ENCODE measurements at places on chromosomes 6 and 20.

DNA sequence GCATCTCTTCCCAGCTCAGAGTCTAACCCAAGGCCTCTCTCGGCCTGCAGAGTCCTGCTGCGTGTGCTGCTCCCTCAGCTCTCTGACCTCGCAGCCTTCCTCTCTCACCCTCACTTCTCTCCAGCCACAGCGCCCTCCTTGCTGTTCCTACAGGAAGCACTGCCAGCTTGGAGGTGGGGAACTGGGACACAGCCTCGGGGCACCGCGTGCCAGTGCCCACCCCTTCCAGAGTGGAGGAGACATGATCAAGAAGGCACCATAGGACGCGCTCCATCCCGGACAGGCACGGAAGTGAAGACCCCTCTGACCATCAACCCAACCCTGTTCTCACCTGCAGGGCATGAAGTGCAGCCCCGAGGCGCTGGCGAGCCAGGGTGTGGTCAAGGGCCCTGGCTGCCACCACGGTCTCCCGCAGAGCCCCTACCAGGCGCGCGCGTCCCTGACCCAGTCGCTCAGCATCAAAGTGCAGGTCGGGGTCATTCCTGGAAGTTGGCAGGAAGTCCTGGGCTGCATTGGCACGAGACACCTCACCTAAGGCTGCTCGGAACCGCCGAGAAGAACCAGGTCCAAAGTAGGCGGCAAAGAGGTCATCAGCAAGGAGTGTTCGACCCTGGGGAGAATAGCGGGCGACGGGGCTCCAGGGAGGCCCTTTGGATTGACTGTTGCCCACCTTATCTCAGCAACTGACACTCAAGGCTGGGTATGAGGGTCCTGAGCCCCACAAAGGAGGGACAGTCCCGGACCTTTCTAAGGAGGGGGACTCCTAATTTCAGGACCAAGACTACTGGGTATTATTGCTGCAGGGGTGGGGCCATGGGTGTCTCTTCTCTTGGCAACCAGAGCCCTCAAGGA, 1.3 kb downstream of the VWA7 start:
- DNase-seq = no peak

GRCh38 chr20:22449188-22449973, 135.0 kb downstream of the FOXA2 start:
- no peak for DNase-seq

DNA sequence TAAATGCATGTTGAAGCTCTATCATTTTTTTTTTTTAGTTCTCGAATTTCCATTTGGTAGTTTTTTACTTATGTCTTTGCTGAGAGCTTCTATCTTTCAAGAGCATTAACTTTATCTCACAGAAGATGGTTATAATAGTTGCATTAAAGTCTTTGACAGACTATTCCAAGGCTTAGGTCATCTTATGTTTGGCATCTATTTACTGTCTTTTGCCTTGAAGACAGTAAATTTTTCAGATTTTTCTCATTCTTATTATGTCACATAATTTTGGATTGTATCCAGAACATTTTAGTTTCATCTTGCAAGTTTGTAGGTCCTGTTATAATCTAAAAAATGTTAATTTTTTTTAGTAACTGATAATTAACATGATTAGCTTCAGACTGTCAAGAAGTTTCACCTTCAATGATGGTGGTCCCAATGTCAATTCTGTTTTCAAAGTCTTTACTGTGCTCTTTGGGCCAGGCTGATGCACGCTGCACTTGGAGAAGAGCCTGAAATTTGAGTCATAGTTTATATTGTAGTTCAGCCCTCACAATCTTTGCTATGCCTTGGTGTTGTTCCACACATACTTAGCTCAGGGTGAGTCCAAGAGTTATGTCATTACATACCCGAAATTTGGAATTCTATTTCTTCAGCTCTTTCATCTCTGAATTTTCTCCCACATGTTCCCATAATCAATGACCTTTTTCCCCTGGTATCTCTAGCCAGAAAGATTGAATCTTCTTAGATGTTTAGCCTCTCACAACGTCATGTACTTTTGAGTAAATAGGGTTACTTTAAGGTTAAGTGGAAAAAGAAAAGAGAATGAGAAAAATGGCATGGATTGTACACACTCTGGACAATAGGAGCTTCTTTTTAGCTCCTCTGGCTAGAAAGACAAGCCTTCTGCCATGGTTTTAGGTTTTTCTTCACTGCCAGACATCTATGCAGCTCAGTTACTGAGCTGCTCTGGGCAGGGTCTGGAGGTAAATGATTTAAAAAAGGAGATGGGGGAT, 110.3 kb upstream of the BTBD3 start:
- DNase-seq = no peak

- no peak for DNase-seq
Observed at GRCh38 chr20:12416281-12416680, 498.6 kb downstream of the BTBD3 start.

- no peak for DNase-seq
Observed at GRCh38 chr20:10940941-10941340, 267.1 kb upstream of the JAG1 start.

DNA sequence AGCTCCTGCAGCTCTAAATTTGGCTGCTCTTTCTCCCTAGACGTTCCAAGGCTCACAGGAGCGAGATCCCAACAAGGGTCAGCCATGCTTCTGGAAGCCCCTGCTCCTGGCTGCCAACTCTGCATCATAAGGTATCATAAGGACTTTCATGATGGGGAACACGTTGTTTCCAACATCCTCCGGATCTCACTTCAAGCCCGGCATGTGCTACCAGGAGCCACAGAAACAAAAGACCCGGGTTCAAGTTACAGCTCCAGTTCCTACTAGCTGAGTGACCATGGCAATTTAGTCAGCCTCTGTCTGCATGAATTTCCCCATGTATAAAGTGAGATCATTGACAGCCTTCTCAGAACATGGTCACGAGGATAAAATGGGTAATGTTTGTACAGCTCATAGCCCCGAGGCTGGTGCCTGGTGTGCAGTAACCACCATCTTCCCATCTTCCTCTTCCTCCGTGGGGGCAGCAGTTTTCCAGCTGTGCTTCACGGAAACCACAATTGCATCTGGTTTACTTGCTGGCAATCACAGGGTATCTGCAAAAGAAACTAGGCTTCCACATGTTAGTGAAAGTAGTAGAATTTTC, 209.0 kb upstream of the ECI2 start:
- no peak for DNase-seq

DNA sequence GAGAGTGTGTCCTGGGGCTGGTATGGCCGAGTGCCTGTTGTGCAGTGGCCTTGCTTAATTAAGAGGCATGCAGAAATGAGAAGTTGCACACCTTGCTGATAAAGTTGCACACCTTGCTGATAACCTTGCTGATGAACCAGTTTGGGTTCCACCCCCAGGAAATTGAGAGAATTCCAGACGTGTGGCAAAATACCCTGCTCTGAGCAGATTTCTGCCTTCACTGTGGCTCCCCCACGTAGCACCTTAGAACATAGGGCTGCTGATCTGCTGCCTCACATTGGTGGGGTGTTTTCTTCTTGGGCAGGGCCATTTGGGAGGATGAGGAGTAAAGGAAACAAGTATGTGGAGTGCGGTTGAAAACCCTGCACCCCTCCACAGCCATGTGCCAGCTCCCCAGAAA, 22.5 kb upstream of the ADRM1 start:
- DNase-seq = no peak

DNA sequence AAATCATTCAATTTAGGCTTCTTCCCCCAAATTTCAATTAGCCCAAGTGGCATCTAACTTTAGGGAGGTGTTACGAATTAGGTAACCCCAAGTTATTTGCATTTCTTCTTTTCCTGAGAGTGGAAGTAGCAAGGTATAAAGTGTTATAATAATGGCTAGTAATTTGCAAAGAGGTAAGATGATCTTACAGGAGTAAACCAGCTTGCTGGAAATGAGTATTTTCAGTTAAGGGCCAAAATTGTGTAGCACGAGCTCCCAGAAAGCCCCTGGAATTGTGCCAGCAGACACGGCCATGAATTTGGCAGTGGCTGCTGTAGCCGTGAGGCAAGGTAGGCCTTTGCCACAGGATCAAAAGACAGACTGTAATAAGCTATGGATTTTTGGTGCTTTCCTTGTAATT, 38.0 kb downstream of the CITED2 start:
- no peak for DNase-seq

DNA sequence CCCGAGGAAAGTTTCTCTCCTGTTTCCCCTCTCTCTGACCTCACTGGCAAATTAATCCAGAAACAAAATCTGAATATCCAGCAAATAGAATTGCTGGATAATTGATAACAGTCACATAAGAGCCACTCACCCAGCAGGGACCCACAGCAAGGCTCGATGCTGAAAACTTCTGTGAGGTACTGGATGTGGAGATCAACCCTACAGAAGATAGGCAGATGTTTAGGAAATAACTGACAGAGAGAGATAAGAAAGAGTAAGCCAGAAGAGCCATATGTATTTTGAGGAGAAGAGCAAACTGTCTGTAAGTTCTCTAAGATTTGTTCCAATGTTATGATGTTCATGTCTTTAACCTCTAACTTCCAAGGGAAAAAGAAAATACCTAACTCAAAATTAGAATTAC, 59.7 kb downstream of the PKHD1 start:
- no peak for DNase-seq

DNA sequence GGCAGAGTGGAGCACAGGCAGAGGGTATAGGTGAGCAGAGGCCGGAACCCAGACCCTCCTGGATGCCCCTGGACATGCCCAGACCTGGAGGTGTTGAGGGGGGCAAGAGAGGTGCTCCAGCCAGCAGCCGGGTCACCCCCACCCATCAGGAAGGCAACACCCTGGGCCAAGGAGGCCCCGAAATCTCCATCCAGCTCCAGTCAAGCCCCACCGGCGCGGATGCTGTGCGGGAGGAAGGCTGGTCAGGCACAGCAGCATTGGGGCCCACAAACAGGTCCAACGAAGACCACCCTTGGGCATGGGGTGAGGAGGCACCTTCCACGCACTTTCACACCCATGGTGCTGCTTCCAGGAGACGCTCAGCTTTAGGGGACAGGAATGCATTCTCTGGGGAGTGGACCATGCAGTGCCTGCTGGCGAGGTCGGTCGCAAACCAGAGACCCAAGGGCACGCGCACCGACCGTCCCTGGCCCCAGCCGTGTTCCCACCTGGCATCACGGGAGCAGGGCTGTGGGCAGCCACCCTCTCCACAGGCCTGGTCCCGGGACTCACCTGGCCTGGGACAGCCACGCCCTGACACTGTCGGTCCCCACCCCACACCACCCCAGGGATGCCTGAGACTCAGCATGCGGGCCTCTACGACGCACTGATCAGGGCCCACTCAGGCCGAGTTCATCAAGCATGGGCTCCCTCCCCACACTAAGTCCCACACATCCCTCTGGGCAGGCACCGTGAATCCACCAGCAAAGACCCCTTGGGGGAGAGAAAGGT, 43.6 kb upstream of the ZBP1 start:
- no peak for DNase-seq

GRCh38 chr20:9021699-9022098, 47.2 kb upstream of the PLCB4 start:
- peak; percentile 57 for DNase-seq

DNA sequence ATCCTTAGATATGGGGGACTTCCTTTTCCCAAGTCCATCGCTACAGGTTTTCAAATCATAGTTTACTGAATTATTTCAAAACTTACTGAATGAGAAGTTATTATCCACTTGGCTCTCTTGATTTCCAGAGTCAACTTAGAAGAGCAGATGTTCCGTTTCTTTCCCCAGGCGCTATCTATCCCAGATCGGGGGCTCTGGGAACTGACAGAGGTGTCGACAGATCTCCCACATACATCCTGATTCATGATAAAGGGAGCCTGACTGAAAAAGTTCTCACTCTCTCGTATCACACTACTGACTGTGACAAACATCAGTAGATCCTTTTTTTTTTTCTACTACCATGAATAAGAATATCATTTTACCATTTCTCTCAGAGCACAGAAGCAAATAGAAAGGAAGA, 654.8 kb downstream of the RNF144B start:
- no peak for DNase-seq

DNA sequence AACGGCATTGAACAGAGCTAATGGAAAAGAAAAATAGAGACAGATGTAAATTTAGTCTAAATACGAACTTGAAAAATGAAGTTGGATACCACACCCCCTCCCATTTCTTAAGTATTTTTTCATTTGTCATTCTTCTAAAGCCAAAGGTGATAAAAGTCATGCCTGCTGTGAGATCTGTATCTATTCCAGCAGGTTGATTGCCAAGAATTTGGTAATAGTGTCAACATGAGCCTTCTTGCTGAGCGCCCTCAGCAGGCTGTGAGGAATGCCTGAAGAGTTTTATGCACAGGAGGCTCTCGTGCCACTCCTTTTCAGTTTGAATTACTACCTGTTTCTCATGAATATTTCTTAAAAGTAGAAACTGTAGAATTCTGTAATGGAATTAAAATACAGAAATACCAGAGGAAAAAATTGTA, 165.4 kb downstream of the QKI start:
- DNase-seq = peak; percentile 65

GRCh38 chr6:77650098-77650663, 2.7 kb upstream of the MEI4 start:
- DNase-seq = peak; percentile 96

DNA sequence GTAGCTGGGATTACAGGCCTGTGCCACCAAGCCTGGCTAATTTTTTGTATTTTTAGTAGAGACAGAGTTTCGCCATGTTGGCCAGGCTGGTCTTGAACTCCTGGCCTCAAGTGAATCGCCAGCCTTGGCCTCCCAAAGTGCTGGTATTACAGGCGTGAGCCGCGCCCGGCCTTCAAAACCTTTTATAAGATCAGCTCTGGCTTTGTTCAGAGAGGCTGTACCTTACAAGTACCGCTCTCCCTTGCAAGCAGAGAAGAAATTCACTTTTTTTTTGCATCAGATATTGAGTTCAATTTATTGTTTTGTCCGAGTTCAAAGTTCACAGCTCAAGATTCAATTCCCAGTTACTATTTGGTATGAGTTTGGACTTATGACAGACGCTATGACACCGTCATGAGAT, 1.9 kb upstream of the DNAAF9 start:
- DNase-seq = no peak

GRCh38 chr6:31293343-31293742, 21.5 kb upstream of the HLA-C start:
- DNase-seq = peak; percentile 74

DNA sequence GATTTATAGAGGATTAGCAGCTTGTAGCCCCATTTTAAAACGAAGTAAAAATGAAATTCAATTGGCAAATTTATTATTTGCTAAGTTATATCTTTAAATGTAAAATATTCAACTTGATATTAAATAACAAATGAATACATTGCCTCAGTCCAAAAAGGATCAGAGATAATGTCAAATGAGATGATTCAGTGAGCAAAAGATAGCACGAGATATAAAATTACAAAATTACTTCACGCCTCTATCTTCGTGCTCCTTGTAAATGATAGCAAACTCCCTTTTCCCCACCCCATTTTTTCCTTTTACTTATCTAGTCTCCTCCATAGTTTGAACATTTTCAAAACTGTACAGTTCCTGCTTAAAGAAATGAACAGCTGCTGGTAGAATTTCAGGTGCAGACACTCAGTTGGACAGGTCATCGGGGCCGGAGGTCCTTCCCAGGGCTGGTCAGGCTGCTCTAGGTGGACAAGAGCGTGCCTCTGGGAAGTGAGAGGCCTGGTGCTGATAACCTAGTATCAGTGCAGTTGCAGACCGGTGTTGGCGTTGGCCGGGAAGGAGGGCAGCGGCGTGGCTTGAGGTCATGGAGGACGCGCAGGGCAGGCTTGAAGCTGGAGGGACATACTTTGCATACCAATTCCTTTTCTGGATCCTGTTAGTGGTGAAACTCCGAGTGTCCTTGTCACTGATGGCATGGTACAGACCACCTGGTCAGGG, 83.9 kb downstream of the CDC5L start:
- DNase-seq = no peak

GRCh38 chr6:169428532-169428931, 174.9 kb upstream of the THBS2 start:
- DNase-seq = no peak

GRCh38 chr20:6041808-6042265, 12.0 kb downstream of the LRRN4 start:
- DNase-seq = no peak

- no peak for DNase-seq
Observed at GRCh38 chr20:8395956-8396355, 263.9 kb downstream of the PLCB1 start.

All from GM23338 (cell line).